ENCODE measurements at places on chromosomes 4 and X. TPM values are rescaled to one million over a fixed set of nuclear protein-coding genes. Genes with fewer than 3 reads are reported as not detected.

Gene IL2
- polyA plus RNA-seq = not detected

Gene SLC2A9
- 17.5 TPM for polyA plus RNA-seq

Gene NAP1L3
- polyA plus RNA-seq = 0.69 TPM

GRCh38 chr4:165864271-165864670, 8.8 kb upstream of the TLL1 start:
- no peak for DNase-seq

GRCh38 chrX:64975491-64975890, 759 bp downstream of the ZC4H2 start:
- no peak for DNase-seq

Gene TMLHE
- 10.4 TPM for polyA plus RNA-seq

Gene HSFX4
- polyA plus RNA-seq = not detected

Gene NAAA
- polyA plus RNA-seq = 65.1 TPM

Data from liver (tissue), 10 donors.